ENCODE measurements at places on chromosomes 13 and 19.

DNA sequence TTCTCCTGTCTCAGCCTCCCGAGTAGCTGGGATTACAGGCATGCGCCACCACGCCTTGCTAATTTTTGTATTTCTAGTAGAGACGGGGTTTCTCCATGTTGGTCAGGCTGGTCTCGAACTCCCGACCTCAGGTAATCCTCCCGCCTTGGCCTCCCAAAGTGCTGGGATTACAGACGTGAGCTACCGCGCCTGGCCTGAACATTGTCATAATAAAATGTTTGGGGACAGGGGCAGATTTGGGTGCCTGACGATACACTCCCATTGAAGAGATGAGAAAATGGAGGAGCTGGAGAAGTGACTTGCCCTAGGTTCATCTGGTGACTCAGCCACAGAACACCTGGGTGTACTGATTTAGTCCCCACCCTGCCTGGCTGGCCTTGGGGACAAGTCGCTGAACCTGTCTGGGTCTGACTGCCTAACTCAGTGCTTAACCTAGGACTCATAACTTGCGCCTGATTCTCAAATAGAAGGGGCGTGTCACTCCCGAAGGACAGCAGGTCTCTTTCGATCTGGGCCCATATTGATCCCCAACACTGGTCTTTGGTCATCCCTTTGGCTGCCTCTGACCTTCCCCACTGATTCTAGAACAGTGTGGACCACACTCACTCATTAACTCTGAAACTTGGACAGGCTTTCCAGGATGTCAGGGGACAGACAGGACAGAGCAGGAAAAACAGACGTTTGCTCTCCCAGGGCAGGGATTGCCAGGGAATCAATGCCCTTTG lies 7.6 kb upstream of the BICRA start:
- no peak for DNase-seq

- no peak for DNase-seq
Measured at GRCh38 chr19:370641-371330, 26.2 kb upstream of the MIER2 start.

GRCh38 chr13:45798851-45799250 lies 52.7 kb downstream of the SIAH3 start:
- no peak for DNase-seq

DNA sequence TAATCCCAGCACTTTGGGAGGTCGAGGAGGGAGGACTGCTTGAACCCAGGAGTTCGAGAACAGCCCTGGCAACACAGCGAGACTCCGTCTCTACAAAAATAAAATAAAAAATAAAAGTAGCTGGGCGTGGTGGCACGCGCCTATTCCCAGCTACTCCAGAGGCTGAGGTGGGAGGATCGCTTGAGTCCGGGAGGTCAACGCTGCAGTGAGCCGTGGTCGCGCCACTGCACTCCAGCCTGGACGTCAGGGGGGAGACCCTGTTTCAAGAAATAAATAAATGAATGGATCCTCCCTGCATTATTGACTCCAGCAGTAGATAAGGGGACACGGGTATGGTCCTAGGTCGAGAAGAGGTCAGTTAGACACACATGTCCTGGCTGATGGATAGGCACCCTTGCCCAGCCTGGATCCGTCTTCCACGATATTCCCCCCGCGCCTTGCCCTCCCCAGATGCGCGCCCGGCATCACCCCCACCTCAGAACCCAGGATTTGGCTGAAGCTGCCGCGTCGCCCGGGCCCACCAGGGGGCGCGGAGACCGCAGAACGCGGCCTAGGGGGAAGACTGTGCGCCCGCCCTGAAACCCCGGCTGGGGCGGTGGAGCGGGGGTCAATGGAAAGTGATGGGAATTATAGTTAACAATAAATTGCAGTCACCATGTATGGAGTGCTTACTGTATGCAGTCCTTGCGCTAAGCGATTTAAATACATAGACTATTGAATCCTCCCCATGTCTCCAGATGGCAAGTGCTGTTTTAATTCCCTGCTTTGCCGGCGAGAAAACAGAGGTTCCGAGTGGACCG lies 2.1 kb upstream of the HOOK2 start:
- DNase-seq: peak; percentile 74

- DNase-seq: no peak
Measured at GRCh38 chr13:36973621-36974295, 25.4 kb downstream of the ALG5 start.

- DNase-seq: no peak
Measured at GRCh38 chr13:22964245-22964966, 216.4 kb upstream of the SGCG start.

- DNase-seq: no peak
Measured at GRCh38 chr13:110358381-110358780, 51.3 kb downstream of the COL4A2 start.

DNA sequence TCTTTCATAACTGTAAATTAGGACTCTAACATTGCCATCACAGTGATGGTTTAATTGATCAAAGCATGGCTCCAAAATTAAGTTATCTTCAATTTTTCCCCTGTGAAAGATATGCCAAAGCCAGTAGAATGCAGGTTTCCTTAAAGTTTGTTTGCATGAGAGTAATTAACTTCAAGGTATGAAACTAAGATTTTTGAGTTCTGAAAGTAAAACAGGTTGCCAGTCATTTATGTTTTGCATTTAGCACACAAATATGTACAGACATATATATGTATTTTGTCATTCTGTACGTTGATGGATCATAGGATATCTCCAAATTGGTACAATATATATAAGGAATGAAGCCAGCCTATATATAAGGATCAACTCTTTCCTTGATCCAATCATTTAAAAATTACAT lies 23.6 kb upstream of the NDFIP2 start:
- DNase-seq: no peak

- DNase-seq: no peak
Measured at GRCh38 chr19:58571575-58571947, 1.6 kb downstream of the MZF1 start.

GRCh38 chr13:26052337-26052736 lies 521 bp upstream of the SHISA2 start:
- no peak for DNase-seq

- DNase-seq: no peak
Measured at GRCh38 chr13:97278435-97279411, 56.6 kb downstream of the MBNL2 start.

GRCh38 chr19:38004186-38004520 lies 97.1 kb downstream of the SIPA1L3 start:
- no peak for DNase-seq

DNA sequence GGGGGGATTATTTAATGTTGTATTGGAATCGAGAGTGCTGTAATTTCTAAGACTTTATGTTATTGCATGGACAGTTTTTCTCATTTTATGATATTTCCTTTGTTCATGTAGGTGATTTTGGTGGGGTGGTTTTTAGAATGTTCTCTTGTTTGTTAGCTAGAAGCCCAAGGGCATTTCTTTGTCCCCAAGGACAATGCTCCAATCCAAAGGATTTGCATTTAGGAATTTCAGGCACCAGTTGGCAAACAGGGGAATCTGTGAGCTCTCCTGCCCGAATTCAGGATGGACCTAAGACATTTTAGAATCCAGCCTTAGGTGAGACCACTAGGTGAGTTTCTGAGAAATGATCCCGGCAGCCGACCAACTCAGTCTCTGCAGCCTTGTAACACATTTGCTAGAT lies 324.9 kb downstream of the KCNRG start:
- DNase-seq: no peak

DNA sequence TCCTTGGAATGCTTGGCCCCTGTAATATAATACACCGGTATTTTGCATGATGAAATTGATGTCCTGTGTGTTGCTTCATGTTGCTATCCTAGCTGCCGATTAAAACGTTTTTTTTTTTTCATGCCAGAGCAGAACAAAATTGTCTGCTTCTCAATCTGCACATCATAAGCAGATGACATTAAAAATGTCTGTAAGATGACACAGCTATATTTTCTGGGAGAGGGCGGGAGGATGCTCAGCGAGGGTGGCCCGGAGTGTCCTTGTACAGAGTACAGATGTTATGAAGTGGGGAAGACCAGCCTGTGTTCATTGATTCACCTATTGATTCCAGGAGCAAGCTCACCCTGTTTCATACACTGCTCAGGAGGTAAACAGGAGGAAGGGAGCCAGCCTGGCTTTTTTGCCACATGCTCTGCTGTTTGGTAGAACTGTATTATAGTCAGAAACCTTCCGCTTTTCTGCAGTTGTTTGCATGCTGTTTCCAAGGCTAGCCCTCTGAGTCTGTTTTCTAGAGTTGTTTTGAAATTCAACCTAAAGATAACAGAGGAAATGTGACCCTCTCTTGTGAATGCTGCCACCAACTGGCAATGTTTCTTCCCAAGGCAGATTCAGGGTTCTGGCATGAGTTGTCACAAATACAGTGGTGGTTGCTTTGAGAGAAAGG lies 4.7 kb upstream of the IRS2 start:
- DNase-seq: peak; percentile 44

- DNase-seq: no peak
Measured at GRCh38 chr13:74730556-74731331, 596.5 kb upstream of the KLF12 start.

- no peak for DNase-seq
Measured at GRCh38 chr13:110119935-110120905, 186.7 kb downstream of the COL4A1 start.

- DNase-seq: no peak
Measured at GRCh38 chr19:51364200-51365106, 1.7 kb downstream of the ETFB start.

DNA sequence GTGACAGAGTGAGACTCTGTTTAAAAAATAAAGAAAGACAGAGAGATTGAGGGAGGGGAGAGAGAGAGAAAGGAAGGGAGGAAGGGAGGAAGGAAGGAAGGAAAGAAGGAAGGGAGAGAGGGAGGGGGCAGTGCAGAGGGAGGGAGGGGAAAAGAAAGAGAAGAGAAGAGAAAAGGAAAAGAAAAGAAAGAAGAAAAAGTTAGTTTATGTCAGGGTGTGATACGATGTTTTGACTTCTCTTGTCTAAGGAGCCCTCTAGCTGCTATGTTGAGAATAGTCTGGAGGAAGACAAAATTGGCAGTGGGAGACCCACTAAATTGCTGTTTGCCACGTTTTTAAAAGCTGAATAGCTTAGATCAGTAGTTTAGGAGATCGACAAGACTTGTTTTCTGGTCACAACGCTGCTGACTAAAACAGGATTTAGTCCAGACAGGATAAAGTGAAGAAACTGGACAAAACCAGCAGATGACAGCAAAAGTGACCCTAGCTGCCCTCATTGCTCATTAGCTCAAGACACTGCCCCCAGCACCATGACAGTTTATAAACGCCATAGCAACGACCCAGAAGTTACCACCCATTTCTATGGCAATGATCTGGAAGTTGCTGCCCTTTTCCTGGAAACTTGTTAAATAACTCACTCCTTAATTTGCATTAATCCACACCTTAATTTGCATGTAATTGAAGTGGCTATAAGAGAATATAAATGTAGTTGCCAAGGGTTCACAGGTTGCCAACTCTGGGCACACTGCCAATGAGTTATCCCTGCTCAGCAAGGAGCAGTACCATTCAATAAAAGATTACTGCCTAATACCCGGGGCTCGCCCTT lies 11.1 kb downstream of the TEX101 start:
- no peak for DNase-seq

DNA sequence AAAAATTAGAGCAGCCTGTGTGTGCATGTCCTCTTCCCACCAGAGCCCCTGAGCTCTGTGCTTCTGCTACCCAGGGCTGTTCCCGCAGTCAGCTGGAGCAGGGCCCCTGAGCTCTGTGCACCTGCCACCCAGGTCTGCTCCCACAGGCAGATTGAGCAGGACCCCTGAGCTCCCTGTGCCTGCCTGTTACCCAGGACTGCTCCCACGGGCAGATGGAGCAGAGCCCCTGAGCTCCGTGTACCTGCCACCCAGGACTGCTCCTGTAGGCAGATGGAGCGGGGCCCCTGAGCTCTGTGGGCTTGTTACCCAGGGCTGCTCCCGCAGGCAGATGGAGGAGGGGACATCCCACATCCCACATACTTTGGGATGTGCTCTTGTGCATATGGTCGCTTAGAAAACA lies 186.8 kb upstream of the SOX1 start:
- no peak for DNase-seq

DNA sequence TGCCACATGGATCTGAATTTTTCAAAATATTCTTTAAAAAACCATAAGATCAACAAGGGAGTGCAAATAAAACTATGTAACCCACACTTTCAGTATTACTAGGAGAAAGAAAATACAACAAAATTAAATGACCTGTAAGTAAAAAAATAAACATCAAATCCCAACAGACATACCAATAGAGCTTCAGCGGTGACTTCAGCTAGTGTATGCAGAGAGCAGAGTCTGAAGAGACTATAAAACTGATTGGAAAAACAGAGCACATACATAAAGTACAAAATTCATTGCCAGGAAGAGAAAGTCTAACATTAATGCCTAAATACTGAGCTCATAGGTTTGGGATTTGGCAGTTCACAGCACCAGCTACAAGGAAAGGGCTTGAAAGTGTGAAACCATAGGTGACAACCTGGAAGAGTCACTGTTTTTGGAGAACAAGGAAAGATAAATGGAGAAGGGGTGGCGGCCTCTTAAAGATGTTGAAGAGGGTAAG lies 291.1 kb downstream of the LMO7 start:
- DNase-seq: no peak

GRCh38 chr13:100436099-100436498 lies 152.5 kb downstream of the GGACT start:
- no peak for DNase-seq

- DNase-seq: no peak
Measured at GRCh38 chr19:35460608-35461007, 12.6 kb downstream of the FFAR2 start.

GRCh38 chr13:64078480-64078936 lies 2662.9 kb upstream of the PCDH20 start:
- DNase-seq: no peak

GRCh38 chr13:21966014-21966413 lies 295.1 kb downstream of the FGF9 start:
- DNase-seq: no peak

DNA sequence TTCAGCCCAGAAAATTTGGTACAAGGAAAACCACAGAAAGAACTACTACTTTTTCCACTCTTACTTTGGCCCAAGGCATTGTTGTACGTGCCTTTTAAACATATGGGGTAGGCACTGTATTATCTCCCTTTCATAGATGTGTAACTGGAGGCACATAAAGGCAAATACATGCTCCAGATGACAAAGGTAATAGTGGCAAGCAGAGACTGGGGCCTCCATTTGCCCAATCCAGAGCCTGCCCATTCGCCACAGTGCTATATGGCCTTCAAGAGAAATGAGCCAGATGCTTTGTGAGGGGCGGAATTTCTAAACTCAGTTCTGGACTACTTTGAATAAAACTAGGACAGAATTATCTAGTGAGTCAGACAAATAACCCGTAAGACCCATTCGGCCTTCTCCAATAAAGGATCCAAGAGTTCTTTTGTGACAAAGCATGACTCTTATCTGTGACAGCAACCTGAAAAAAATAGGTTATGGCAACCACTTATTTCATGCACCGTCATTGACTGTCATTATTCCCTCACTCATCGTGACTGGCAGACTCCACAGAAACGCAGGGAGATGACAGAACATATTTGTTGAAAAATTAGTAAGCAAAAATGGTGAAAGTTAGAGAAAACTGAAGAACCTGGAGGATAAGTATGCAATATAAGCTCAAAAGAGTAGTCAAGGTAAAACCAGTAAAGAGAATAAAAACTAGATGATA lies 712.0 kb upstream of the GPC6 start:
- DNase-seq: no peak
